ENCODE measurements at places on chromosomes 4 and X. TPM values are rescaled to one million over a fixed set of nuclear protein-coding genes. Genes with fewer than 3 reads are reported as not detected.

DNA sequence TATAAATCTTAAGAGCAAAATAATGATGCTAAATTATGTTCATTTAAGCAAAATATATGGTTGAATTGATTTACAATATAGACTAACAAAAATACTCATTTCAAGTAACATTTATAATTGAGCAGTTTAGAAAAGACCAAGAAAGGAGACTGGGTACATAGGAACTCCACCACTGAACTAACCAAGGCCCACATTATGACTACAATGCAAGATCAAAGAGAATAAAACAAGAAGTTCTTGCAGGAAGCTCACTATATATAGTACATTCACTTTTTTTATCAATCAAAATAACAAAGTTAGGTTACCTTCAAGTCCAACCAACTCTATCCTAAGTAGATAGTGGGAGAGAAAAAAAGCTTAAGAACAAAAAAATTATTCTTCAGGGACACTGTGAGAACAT lies 8.0 kb downstream of the CHIC2 start:
- no peaks in the 10 kb centered on the region for H3K27me3 ChIP-seq
- H3K4me3 ChIP-seq, result no peak overlapping the region
- no peaks in the 10 kb centered on the region for H3K36me3 ChIP-seq
- no peak for DNase-seq
- H3K27ac ChIP-seq, result no peak overlapping the region
- H3K4me1 ChIP-seq, result peaks cover 7% of the 10 kb centered on the region

DNA sequence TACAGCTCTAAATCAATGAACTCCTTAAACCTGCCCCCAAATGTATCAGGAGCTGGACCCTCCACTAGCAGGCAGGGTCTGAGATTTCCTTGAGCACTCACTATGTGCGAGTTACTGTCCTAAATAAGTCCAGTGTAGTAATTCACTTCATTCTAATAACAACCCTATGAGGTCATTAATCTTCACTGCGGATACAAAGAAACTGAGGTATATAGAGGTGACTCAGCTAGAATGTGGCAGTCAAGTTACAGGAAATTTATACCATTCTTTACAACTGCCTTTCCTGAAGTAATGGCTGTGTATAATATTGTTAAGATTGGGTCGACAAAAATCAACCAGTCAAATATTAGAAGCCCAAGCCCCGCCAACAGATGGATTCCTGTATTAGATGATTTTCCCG lies 473.9 kb upstream of the FTHL17 start:
- no peaks in the 10 kb centered on the region for H3K27me3 ChIP-seq
- H3K4me3 ChIP-seq, result no peak overlapping the region
- no peak for DNase-seq
- H3K4me1 ChIP-seq, result no peaks in the 10 kb centered on the region

DNA sequence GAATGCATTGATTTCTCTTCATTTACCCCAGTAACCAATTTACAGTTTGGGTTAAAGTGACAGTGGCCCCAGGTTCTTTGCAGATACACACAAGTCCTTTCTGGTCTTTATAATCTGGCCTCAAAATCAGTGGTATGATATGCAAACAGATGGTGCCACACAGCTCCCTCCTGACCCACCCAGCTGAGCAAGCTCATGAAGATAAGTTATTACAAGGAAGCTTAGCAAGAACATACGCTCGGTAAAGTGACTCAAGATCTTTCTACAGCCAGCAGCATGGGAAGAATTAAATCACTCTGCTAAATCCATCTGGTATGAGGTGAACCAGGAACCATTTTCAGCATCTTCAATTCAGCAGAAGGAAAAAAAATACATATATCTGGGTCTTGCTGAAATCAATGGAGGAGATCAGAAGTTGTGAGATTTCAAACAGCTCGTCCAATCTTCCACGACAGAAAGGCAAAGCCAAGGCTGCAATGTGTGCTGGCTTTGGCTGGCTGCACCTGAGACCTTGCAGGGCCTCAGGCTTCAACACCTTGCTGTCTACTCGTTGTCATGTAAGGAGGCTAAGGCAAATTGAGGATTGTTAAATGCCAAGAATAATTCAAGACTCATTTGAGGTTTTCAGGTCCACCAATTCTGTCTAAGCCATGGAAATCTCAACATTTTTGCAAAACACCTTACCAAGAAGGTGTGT lies 28.2 kb downstream of the SEL1L3 start:
- no peak for DNase-seq
- H3K27me3 ChIP-seq, result no peaks in the 10 kb centered on the region
- no peaks in the 10 kb centered on the region for H3K36me3 ChIP-seq
- no peak overlapping the region for H3K4me3 ChIP-seq

DNA sequence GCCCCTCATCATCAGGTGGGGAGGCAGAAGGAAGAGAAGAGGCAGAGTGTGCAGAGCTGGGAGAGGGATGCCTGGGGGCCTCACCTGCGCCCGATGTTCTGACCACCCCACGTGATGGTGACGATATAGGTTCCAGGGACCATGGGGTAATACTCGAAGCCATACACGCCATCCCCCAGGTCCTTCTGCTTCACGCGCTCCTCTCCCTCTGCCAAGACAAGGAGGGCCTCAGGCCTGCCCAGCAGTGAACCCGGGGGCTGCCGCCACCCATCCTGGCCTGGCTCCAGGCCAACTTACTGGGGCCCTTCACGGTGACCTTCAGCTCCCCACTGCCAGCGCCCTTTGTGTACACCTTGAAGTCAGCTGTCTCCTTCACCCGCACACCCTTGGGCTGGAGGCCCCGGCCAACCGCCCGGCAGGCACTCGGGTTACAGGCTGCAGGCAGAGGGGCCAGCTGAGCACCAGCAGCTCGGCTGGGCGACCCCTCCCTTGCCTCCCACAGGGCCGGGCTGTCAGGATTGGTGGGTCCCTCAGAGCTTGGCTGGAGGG lies 9.3 kb downstream of the FLNA start:
- H3K4me1 ChIP-seq, result no peaks in the 10 kb centered on the region
- no peak overlapping the region for H3K27ac ChIP-seq
- no peaks in the 10 kb centered on the region for H3K27me3 ChIP-seq

- H3K36me3 ChIP-seq, result no peaks in the 10 kb centered on the region
- no peak overlapping the region for H3K4me3 ChIP-seq
- H3K27me3 ChIP-seq, result no peaks in the 10 kb centered on the region
- DNase-seq, result no peak
- no peak overlapping the region for H3K27ac ChIP-seq
- H3K4me1 ChIP-seq, result no peaks in the 10 kb centered on the region
Measured at GRCh38 chr4:26150948-26151347, 169.9 kb upstream of the RBPJ start.

GRCh38 chr4:147761218-147761883 lies 29.5 kb downstream of the ARHGAP10 start:
- no peak overlapping the region for H3K4me3 ChIP-seq
- no peaks in the 10 kb centered on the region for H3K36me3 ChIP-seq
- DNase-seq, result no peak
- no peak overlapping the region for H3K27ac ChIP-seq

DNA sequence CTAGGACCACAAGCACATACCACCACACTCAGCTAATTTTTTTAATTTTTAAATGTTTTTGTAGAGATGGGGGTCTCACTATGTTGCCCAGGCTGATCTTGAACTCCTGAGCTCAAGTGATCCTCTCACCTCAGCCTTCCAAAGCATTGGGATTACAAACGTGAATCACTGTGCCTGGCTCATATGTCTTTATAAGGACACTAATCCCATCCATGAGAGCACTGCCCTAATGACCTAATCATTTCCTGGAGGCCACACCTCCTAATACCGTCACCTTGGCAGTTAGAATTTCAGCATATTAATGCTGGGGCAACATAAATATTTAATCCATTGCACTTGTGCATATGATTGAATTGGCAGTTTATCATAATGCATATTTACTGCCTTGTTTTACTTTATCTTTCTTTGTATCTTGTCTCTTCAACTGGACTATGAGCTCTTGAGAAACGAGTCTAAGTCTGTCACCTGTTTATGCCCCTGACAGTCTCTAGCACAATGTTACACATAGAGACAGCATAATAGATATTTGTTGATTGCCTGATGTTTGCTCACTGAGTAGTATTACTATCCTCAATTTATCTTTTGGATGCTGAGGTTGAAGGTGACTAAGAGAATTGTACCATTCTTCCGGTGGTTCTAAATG lies 172.0 kb downstream of the AASDH start:
- no peak overlapping the region for H3K27ac ChIP-seq
- peaks cover 36% of the 10 kb centered on the region for H3K27me3 ChIP-seq
- no peak overlapping the region for H3K4me3 ChIP-seq
- no peak for DNase-seq

DNA sequence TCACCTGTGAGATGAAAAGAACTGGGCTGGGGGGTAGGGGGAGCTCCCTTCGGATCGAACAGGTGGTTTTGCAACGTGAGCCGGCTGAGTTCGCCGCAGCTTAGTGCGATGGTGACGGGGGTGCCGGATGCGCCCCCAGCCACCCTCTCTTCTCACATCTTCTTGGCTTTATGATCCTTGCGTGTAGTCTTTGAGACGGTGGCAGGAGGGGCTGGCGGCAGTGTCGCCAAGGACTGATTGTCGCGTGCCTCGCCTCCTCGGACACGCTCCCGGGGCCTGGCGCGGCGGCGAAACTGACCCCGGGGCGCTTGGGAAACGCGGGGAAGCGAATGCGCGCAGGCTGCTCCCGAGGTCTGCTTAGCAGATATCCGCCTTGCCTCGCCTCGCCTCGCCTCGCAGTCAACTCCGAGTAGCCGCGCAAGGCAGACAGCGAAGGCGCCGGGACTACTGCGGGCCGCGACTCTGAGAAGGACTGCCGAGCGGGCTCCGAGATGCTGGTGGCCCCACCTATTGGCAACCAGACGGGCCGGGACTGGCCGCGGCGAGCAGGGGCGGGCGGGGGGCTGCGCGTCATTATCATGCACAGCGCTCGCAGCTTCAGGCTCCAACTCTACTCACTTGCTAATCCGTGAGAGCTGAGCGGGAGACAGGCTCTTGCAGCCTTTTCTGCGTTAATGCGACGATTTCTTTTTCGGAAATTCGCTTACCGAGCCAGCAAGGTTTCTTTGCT lies 1.5 kb downstream of the GRID2 start:
- peak; percentile 95 for DNase-seq
- peak overlapping the region; percentile 92 for H3K27ac ChIP-seq
- H3K4me3 ChIP-seq, result peak overlapping the region; percentile 72
- no peaks in the 10 kb centered on the region for H3K27me3 ChIP-seq
- H3K4me1 ChIP-seq, result peaks cover 54% of the 10 kb centered on the region

DNA sequence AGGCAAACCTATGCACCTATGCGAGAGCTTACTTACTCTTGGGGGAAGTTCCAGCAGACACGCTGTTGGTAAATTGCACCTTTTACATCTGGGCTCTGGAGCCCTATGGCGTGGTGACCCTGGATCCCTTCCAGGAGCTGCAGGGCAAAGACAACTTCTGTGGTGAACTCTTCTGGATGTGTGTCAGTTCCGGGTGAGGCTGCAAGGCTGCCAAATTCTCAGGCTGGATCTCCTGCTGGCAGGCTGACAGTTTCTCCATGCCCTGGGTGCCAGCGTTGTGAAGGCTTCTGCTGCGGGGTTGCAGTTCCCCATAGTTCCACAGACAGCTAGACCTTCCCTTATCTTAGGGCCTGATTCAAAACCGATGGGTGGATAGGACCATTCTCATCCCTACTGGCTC lies 37.9 kb downstream of the RAP2C start:
- no peaks in the 10 kb centered on the region for H3K4me1 ChIP-seq
- H3K27me3 ChIP-seq, result no peaks in the 10 kb centered on the region
- H3K4me3 ChIP-seq, result no peak overlapping the region
- no peak overlapping the region for H3K27ac ChIP-seq
- H3K36me3 ChIP-seq, result no peaks in the 10 kb centered on the region

DNA sequence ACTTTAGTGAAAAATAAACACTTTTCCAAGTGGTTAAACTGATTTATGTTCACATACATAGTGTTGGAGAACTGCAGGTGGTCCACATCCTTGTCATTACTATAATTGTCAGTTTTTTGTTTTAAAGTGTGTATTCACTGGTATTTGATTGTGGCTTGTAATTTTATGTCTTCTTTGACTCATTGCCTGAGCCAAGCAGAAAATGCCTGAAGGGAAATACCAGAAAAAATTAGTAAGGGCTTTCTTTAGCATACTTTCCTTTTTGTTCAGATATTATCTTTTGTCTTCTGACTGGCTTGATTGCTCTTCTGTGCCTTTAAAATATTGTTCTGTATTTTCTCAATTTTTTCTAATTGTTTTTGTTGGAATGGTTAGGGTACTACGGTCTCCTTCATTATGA lies 981.3 kb downstream of the C4orf33 start:
- no peaks in the 10 kb centered on the region for H3K27me3 ChIP-seq
- peaks cover 5% of the 10 kb centered on the region for H3K4me1 ChIP-seq
- H3K27ac ChIP-seq, result no peak overlapping the region
- no peaks in the 10 kb centered on the region for H3K36me3 ChIP-seq
- H3K4me3 ChIP-seq, result no peak overlapping the region
- DNase-seq, result no peak

GRCh38 chrX:150409486-150409885 lies 46.4 kb downstream of the MAMLD1 start:
- H3K27ac ChIP-seq, result no peak overlapping the region
- H3K4me3 ChIP-seq, result no peak overlapping the region
- no peaks in the 10 kb centered on the region for H3K4me1 ChIP-seq
- DNase-seq, result no peak
- H3K36me3 ChIP-seq, result no peaks in the 10 kb centered on the region

DNA sequence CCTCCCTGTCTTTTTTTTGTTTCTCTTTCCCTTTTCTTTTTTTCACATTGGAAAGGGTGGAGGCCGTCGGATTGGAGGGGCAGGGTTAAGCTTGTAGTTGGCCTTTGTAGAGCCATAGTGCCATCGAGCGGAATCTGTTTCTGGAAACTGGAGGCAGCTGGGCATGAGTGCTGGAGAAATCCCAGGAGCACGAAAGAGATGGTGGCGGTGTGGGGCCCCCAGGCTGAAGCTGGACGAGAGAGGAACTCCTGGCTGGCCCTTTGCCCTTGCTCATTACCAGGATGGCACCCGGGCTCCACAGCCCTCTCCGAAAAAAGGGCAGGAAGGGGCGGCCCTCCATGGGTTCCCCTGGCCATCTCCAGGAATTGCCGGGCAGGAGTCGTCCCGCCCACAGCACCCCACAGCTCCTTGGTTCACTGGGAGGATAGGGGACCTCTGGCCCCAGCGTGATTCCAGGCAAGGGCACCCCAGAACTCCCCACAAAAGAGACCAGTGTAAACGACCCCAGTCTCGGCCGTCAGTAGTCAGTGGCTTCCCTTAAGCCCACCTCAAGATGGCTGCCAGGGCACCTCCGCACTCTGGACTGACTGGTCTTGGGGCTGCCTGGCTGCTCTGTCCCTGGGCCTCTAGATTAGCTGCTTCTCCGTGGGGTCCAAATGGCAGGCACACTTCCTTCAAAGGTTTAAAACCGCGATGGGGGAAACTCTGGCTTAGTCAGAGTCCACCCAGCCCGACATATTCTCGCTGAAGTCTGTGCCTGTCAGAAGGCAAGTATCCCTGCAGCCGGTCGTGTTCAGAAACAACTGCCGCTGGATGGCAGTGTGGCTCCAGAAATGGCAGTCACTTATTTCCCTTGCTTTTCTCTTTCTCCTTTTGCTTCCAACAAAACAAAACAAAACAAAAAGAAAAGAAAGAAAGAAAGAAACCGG lies 74.1 kb downstream of the NBDY start:
- H3K36me3 ChIP-seq, result no peaks in the 10 kb centered on the region
- H3K4me3 ChIP-seq, result no peak overlapping the region
- DNase-seq, result peak; percentile 51

The CXCL3 gene
- total RNA-seq, result 3.6 TPM

The ZNF182 gene
- total RNA-seq, result 7.1 TPM

The RTL3 gene
- not detected for total RNA-seq

The DOK7 gene
- 0.54 TPM for total RNA-seq

The ART3 gene
- total RNA-seq, result 1.2 TPM

The UGT2B11 gene
- not detected for total RNA-seq

The CT47A7 gene
- total RNA-seq, result not detected
